ENCODE measurements at places on chromosomes 13 and 19.

DNA sequence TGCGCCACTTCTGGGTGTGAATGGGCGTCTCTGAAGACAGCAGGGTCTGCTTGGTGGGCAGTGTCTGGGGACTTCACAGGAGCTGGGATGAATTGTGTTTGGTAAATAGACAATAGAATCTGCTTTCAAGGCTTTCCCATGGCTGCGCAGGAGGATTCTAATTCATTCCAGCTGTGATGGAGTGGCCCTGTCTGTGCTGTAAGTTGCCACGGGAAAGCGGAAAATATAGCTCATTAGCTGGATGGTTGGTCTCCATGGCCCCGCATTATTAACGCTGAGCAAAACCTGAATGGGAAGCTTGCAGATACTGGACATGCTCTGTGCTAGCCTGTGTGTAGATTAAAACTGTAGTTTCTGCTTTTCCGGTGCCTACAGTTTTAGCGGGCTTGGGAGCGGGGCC lies 15.6 kb upstream of the C1QTNF9 start:
- DNase-seq = no peak

DNA sequence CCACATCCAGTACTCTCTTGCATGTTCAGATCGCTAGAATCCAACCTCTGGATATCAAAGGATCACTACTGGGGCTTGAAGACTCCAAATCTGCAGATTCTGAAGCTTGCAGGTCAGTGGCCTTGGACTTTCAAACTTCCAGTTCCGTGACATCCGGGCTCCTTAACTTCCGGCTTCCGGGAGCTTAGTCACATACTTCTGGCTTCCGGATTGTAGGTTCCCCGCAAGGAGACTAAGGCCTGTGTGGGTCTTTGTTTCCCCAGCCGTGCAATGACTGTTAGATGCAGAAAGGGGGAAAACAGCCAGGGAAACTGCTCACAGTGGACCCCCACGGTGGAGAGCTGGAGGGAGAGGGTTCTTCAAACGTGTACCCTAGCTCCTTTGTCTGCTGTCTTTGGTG lies 41.4 kb downstream of the ZNF333 start:
- DNase-seq = no peak

DNA sequence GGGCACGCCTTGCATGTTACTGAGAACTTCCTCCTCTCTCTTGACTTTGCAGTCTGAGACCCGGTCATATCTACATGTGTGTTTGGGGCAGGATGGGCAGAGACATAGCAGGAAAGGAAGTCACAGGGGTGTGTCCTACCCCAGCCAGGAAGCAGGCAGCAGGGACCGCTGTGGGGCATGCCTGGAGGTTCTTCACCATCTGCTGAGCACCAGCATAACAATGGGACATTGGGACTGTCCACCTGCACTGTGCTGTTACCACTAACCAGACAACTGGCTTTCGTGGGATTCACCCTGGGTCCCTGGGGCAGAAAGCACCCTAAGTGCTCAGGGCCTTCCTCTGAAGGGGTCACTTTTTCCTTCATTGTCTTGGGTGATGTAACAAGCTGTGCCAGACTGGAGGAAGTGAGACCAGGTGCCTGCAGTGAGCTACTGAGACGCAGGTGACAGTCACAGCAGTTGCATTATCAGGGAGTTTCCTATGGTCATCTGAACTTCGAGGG lies 2.6 kb upstream of the HAUS5 start:
- DNase-seq = peak; percentile 53

DNA sequence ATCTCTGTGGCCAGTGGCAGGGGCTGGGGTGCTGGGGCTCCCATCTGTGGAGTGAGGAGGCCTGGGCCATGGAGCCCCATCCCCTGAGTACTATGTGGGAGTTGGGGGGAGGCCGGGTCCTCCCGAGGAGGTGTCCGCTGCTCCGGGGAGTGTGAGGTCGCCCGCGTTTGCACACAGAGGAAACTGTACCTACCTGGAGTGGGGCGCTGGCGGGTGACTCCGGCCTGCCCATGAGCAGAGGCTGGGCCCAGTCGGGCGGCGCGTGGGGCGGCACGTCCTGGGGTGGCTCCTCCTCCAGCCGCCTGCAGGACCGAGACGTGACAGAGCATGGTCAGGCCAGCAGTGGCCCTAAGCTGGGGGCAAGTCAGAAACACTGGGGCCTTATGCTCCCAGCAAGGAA lies 33.8 kb upstream of the MATK start:
- DNase-seq = no peak

DNA sequence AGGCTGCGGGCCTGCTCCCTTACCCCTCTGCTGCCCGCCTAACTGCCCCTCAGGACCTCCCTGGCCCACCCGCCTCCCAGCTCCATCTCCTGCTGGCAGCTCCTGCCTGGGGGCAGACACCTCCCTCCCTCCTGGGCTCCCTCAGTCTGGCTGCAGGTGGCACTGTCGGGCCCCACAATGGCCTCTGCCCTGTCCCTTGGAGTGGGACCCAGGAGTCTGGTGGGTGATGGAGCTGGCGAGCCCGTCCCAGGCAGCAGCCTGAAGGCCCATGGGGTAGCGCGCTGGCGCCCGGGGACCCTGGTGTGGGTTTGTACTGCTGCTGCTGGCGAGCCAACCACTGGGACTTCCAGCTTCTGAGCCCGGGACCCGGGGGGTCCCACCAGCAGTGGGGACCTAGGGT lies 83.6 kb downstream of the KDM4B start:
- no peak for DNase-seq

GRCh38 chr13:75258159-75258782 lies 223.7 kb downstream of the TBC1D4 start:
- DNase-seq = no peak

DNA sequence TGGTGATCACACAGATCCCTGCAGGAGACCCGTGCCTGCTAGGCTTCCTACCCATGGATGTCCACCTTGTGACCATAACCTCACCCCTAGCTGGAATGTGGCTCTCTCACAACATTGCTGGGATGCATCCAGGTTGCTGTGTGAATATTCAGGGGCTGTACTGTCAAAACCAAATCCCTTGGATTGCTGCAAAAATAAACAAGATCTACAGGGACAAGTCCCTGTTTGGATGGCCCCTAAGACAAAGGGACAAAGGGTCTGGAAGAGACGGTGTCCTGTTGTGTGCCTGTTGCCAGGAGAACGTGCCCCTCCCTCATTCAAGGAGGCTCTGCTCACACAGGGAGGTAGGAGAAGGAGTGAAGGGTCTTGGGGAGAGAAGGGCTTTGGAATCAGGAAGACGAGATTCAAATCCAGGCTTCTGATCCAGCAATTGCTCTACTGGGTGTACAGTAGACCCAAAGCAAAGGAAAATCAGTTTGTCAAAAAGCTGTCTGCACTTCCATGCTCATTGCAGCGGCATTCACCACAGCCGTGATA lies 89.2 kb upstream of the WASF3 start:
- DNase-seq = no peak
